Stimulated activated CD4-positive, alpha-beta T cell treated with anti-CD3 and anti-CD28 coated beads, Interleukin-12 subunit alpha, Interleukin-12 subunit beta, amount 100 ng/mL, for 48 hours (primary cell): ENCODE measurements at places on chromosomes 11 and 22.

- no peak for DNase-seq
Observed at GRCh38 chr22:26127126-26127525, 42.1 kb upstream of the SEZ6L start.

- no peak for DNase-seq
Observed at GRCh38 chr11:35654711-35655110, 7.9 kb upstream of the TRIM44 start.

- DNase-seq: no peak
Observed at GRCh38 chr11:87908086-87908485, 267.2 kb downstream of the RAB38 start.

DNA sequence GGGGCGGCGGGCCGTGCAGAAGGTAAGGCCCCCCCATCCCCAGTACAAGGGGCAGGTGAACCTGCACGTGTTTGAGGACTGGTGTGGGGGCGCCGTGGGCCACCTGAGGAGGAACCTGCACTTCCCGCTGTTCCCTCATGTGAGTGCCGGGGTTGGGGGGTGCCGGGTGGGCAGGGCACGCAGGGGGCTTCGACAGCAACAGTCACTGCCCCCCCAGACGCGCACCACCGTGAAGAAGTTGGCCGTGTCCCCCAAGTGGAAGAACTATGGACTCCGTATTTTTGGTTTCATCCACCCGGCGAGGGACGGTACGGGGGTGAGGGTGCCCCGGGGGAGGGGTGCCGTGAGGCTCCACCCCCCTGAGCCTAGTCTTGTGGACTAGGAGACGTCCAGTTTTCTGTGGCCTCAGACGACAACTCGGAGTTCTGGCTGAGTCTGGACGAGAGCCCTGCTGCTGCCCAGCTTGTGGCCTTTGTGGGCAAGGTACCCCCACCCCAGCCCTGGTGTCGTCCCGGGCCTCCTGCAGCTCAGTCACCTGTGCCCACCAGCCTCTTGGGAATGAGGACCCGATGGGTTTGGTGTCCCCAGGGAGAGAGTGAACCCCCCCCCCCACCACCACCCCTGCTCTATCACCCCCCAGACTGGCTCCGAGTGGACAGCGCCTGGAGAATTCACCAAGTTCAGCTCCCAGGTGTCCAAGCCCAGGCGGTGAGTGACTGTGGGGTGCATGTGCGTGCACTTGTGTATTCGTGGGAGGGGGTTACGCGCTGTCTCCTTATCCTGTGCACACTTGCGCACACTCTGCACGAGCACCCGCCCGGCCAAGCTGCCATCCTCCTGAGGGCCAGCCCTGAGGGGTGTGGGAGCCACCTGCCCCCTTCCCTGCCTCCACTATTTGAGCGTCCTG, 3.8 kb downstream of the B4GALNT4 start:
- DNase-seq: no peak

- DNase-seq: no peak
Observed at GRCh38 chr11:62345861-62346260, 8.6 kb downstream of the ASRGL1 start.

GRCh38 chr11:65429068-65429681, 6.6 kb downstream of the NEAT1 start:
- DNase-seq: no peak

GRCh38 chr11:107337917-107338316, 119.7 kb downstream of the CWF19L2 start:
- DNase-seq: no peak

DNA sequence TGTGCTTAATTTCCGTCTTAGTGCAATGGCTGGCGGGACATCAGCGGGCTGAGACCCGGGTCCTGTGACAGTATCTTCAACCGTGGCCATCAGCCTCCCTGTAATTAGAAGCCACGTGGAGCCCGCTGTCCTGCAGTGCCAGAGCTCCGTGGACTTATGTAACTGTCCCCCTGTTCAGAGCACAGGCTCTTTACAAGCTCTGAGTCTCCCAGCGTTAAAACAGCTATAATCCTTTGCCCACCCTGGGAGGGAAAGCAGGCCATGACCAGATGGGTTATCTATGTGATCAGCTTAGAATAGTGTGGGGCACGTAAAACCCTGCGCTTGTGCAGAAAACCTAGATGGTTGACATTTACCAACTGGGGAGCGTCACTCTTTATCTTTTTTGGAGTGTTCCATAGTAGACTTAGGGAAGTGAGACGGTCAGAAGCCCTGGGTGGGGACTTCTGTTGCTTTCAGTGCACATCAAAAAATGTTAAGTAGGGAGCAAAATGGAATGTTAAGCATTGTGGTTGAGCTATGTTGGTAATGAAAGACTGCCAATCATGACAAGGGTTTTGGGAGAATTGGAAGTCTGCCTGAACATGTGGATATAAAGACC, 103.5 kb upstream of the CADM1 start:
- no peak for DNase-seq

- DNase-seq: no peak
Observed at GRCh38 chr11:61292356-61292755, 2.8 kb downstream of the VWCE start.

GRCh38 chr11:58573451-58574104, 2.1 kb downstream of the LPXN start:
- peak; percentile 71 for DNase-seq

DNA sequence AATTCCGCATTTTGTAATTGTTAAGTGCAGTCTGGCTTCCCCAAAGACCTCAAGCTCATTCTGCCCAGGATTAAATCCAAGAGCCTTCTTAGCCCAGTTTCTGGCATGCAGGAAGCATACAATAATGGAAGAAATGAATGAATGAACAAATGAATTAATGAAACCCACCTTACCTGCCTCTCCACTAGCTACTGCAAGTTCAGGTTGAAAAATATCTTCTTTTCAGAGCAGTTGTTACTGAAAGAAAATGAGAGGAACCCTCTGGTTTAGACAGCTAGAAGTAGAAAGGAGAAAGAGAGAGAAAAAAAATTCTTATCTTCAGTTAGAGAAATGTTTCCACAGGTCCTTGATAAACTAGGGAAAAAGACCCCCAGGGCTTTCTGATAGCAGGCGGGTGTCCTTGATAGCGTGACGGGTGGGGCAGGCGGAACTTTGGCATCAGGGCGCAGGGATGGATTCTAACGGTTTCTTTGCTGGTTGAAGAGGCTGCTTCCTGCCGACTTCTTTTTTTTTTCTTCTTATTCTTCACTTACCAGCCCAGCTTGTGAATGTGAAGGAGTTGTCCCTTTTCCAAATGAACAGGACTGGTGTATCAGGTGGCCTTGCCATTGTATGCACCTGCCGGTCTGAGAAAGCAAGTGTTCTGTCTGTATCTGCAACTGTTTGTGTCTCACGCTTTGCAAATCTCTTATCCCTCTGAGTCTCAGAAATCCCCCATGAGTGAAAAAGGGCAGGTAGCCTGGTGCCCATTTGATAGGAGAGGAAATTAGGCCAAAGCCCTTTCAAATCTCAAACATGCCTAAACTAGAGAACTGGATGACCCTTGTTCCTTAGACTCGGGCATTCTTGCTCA, 10.0 kb downstream of the LMO2 start:
- no peak for DNase-seq

DNA sequence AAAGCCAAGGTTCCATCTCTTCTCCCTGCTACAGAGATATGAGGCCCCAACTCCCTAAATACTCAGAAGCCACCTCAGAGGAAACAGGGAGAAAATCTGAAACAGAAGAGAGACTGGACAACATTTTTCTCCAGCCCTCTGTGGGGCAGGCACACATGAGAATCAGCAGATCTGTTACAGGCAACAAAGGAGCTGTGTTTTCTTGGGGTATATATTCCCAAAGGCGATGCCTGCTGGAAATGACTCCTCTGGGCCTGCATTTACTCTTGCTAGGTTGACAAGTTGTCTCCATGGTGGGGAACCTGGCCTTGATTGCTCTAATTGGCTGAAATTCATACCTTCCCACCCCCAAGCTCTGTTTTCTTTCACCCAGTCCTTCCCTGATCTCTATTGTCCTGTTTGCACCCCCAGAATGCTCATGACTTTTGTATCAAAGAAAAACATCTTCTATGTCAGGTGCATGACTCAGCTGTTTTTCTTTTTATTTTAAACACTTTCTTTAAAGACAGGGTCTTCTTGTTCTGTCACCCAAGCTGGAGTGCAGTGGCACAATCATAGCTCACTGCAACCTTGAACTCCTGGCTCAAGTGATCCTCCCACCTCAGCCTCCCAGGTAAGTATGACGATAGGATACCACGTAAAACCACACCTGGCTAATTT, 23.5 kb upstream of the P2RY6 start:
- DNase-seq: no peak
